ENCODE measurements at places on chromosomes 5 and 9. TPM values are rescaled to one million over a fixed set of nuclear protein-coding genes. Genes with fewer than 3 reads are reported as not detected.

Gene ZNF300
- total RNA-seq, result 4.4 TPM

Gene DOK3
- total RNA-seq, result 5.8 TPM

Gene HAPLN1
- total RNA-seq, result not detected

Gene CFAP90
- total RNA-seq, result not detected

Gene SLC45A2
- total RNA-seq, result not detected

Gene SPATA31C1
- not detected for total RNA-seq

Gene WDR31
- total RNA-seq, result 1.8 TPM

Gene AMACR
- total RNA-seq, result 8.3 TPM

GRCh38 chr9:126754436-126755316 is 50.2 kb upstream of the ZBTB43 start:
- no peak for DNase-seq
- H3K4me3 ChIP-seq, result no peak overlapping the region

- no peak overlapping the region for H3K4me3 ChIP-seq
- H3K27ac ChIP-seq, result no peak overlapping the region
- no peak for DNase-seq
- H3K36me3 ChIP-seq, result no peaks in the 10 kb centered on the region
These were observed 778.1 kb upstream of the WWC1 start for GRCh38 chr5:167513381-167513780.

DNA sequence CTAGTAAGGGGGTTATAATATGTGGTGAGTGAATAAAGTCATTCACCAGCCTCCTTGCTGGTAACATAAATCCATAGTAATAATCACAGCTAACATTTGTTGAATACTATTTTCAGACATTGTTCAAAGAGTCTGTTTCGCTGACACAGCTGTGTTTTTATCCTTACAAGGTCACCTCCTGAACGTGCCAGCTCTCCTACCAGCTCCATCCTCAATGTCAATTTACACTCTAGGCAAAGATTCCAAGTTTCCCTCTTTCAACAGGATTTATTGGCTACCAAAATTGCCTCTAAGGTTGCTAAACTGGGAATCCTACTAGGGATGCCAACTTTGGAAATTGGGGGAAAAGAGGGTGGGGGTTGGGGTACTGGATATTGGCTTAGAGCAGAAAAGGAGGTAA is 30.7 kb upstream of the SMC5 start:
- no peaks in the 10 kb centered on the region for H3K27me3 ChIP-seq
- no peak for DNase-seq
- H3K36me3 ChIP-seq, result peaks cover 3% of the 10 kb centered on the region
- peak overlapping the region; percentile 6 for H3K27ac ChIP-seq
- H3K4me3 ChIP-seq, result no peak overlapping the region

DNA sequence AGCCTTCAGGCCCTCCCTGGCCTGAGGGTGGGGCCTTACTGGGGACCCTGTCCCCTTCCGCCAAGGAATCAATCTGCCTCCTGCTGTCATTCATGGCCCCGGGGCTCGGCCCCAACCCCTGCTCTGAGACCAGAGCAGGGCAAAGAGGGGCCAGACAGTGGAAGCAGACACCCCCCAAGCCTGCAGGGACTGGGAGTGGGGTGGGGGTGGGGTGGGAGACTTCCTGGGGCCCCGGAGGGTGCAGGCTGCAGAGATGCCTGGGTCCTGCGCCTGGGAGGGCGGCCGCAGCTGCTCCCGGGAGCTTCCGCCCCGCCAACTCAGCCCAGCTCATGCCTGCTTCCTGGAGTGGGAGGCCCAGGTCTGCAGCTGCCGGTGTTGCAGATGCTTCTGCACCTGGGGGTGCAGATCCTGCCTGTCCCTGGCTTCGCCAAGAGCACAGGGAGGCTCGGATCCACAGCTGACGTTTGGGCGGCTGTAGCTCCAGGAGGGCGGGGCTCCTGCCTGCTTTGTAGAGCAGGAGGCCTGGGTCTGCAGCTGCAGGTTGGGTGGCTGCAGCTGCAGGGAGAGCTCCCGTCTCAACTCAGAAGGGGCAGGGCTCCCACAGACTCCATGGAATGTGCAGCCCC is 6.2 kb downstream of the KIF4B start:
- H3K4me1 ChIP-seq, result no peaks in the 10 kb centered on the region
- DNase-seq, result no peak
- H3K27me3 ChIP-seq, result no peaks in the 10 kb centered on the region
- no peak overlapping the region for H3K27ac ChIP-seq
- no peaks in the 10 kb centered on the region for H3K36me3 ChIP-seq

DNA sequence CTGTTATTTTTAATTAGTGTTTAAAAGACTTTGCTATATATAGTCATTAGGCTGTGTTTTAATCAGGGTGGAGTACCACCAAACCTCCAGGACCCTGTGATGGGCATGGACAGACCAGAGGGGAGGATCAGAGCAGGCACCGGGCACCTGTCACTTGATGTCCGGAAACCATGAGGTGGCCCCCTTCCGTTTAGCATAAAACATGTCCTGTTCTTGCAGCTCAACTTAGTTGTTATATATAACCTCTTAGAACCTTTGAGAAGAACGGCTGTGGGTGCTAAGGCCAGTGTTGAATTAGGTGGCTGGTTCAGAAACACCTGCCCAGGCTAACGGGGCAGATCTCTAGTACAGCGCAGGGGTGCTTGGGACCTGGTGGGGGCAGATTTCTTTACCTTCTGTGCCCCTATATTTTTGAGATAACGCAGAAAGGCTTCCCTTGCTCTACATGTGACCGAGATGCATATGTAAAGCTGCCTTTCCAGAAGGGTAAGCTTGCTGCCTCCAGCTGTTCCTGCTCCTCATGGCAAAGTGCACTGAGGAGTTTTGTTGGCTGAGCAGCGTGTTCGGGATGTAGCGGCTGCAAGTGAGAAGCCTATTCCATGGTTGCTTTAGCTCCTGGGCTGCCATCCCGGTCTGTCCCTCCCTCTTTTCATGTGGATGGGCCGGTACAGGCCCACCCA is 255.5 kb downstream of the FANCC start:
- DNase-seq, result no peak
- peak overlapping the region; percentile 6 for H3K4me3 ChIP-seq
- peak overlapping the region; percentile 99 for H3K27ac ChIP-seq
- H3K4me1 ChIP-seq, result peaks cover 99% of the 10 kb centered on the region
- H3K27me3 ChIP-seq, result no peaks in the 10 kb centered on the region
- H3K36me3 ChIP-seq, result peaks cover 23% of the 10 kb centered on the region

DNA sequence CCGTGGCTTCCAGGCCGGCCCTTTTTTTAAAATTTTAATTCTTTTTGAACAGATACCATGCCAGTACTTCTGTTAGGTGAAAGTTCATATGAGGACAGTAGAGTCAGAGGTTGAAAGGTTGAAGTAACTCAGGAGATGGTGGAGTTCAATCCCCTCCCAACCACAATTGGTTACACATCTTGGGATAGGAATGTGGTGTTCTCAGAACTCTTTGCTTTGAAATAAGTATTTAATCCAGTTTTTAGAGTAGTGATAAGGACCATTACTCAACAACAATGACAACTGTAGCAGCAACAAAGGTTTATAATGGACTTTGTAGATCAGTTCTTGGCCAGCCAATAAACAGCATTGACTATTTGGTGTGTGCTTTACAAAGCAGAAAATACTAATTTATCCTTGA is 116.0 kb downstream of the ARHGAP26 start:
- no peaks in the 10 kb centered on the region for H3K27me3 ChIP-seq
- H3K36me3 ChIP-seq, result no peaks in the 10 kb centered on the region
- no peak overlapping the region for H3K27ac ChIP-seq
- no peaks in the 10 kb centered on the region for H3K4me1 ChIP-seq

- H3K27ac ChIP-seq, result no peak overlapping the region
- peaks cover 6% of the 10 kb centered on the region for H3K4me1 ChIP-seq
- no peak overlapping the region for H3K4me3 ChIP-seq
- H3K27me3 ChIP-seq, result no peaks in the 10 kb centered on the region
- no peak for DNase-seq
- H3K36me3 ChIP-seq, result no peaks in the 10 kb centered on the region
These were observed 521.7 kb upstream of the CLINT1 start for GRCh38 chr5:158380661-158381060.

- H3K4me1 ChIP-seq, result no peaks in the 10 kb centered on the region
- H3K27me3 ChIP-seq, result no peaks in the 10 kb centered on the region
- H3K4me3 ChIP-seq, result no peak overlapping the region
- DNase-seq, result no peak
- H3K36me3 ChIP-seq, result peaks cover 23% of the 10 kb centered on the region
- H3K27ac ChIP-seq, result no peak overlapping the region
These were observed 37.5 kb downstream of the RBM27 start for GRCh38 chr5:146240951-146241350.

GRCh38 chr9:21381448-21382339 is 3.5 kb downstream of the IFNA2 start:
- DNase-seq, result no peak
- no peaks in the 10 kb centered on the region for H3K4me1 ChIP-seq
- H3K27me3 ChIP-seq, result no peaks in the 10 kb centered on the region
- no peaks in the 10 kb centered on the region for H3K36me3 ChIP-seq
- H3K27ac ChIP-seq, result no peak overlapping the region
- no peak overlapping the region for H3K4me3 ChIP-seq

DNA sequence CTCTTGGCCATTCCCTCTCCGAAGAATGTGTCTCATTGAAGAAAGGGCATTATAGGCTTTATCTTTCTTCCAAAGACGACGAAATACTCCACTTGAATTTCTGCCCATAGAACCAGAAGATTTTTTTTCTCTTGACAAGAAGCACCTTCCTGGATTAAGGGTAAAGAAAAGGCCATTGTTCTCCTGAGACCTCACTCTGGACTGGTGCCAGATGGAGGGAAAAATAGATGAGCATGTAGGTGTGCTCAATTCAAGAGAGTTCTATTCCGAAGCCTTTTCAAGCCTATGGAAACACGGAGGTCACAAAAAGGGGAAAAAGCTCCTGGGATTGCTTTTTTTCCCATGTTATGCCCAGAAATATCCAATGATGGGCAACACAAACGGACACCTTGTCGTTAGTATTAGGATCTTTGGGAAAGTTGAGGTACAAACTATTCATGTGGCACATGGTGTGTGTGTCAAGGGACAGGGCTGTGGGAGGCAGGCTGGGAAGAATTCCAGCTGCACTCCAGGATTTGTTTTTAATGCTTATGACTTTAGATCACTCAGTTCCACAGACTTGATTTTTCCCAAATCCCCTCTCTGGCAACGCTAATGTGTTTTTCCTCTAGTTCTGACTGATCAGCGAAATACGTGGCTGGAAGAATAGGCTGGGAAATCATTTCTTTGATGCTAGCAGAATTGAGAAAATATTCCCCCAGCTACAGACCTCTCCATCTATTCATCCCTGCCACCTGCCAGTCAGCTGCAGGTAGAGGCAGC is 89.9 kb downstream of the SIL1 start:
- no peak overlapping the region for H3K4me3 ChIP-seq
- no peaks in the 10 kb centered on the region for H3K36me3 ChIP-seq
- peak overlapping the region; percentile 53 for H3K27ac ChIP-seq
- no peaks in the 10 kb centered on the region for H3K27me3 ChIP-seq
- DNase-seq, result no peak
- no peaks in the 10 kb centered on the region for H3K4me1 ChIP-seq

DNA sequence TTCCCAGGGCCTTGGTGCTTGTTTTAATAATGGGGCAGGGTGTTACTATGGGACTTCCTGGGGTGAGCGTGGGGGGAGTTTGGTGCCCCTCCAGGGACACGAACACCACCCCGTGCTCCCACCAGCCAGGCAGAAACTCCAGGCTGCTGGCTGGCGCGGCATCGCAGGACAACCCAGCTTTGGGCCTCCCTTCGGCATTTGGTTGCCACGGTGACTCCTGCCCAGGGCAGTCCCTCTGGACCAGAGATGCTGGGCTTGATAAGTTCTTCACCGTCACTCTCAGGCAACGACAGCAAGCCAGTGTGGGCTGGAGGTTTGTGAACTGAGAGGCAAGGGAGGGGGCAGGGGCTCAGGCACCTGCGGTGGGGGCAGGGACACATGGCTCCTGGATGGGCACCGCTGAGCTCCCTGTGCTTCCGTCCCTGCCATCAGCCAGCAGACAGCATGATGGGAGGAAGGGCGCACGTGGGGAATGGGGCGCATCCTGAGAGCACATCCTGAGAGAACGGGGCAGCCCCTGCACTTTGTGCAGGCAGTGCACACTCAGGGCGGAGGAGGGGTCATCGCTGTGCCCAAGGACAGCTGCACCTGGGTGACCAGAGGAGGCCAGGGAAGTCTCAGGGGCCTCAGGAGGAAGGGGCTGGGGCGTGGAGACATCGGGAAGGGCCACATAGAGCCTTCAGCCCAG is 116.4 kb downstream of the RXRA start:
- H3K4me3 ChIP-seq, result no peak overlapping the region
- peaks cover 20% of the 10 kb centered on the region for H3K27me3 ChIP-seq
- H3K4me1 ChIP-seq, result peaks cover 35% of the 10 kb centered on the region
- DNase-seq, result no peak

- H3K4me1 ChIP-seq, result no peaks in the 10 kb centered on the region
- no peak overlapping the region for H3K27ac ChIP-seq
- DNase-seq, result no peak
- no peaks in the 10 kb centered on the region for H3K27me3 ChIP-seq
- no peaks in the 10 kb centered on the region for H3K36me3 ChIP-seq
These were observed 72.5 kb downstream of the ACER2 start for GRCh38 chr9:19481121-19481870.

- H3K36me3 ChIP-seq, result no peaks in the 10 kb centered on the region
- H3K27me3 ChIP-seq, result no peaks in the 10 kb centered on the region
- no peak overlapping the region for H3K27ac ChIP-seq
- peaks cover 10% of the 10 kb centered on the region for H3K4me1 ChIP-seq
- no peak overlapping the region for H3K4me3 ChIP-seq
These were observed 56.6 kb downstream of the ZNF510 start for GRCh38 chr9:96721303-96721702.

DNA sequence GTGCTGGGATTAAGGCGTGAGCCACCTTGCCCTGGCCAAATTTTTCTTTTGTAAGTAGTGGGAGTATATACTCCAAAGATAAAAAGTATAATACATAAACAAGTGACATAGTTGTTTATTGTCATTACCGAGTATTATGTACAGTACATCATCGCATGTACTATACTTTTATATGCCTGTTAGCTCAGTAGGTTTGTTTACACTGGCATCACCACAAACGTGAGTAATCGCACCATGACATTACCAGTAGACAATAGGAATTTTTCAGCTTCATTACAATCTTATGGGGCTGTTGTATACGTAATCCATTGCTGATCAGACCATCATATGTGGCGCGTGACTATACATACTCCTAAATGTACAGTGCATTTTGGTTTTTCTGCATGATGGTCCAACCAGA is 9.8 kb downstream of the SECISBP2 start:
- H3K4me3 ChIP-seq, result no peak overlapping the region
- DNase-seq, result no peak
- H3K36me3 ChIP-seq, result peaks cover 78% of the 10 kb centered on the region
- H3K27me3 ChIP-seq, result no peaks in the 10 kb centered on the region
- no peak overlapping the region for H3K27ac ChIP-seq

GRCh38 chr5:87114631-87115030 is 153.1 kb upstream of the RASA1 start:
- H3K27me3 ChIP-seq, result no peaks in the 10 kb centered on the region
- no peak overlapping the region for H3K27ac ChIP-seq
- no peaks in the 10 kb centered on the region for H3K36me3 ChIP-seq
- no peak overlapping the region for H3K4me3 ChIP-seq
